ENCODE measurements at places on chromosomes 7 and 10. TPM values are rescaled to one million over a fixed set of nuclear protein-coding genes. Genes with fewer than 3 reads are reported as not detected.
A peak's percentile ranks its signal among the peaks of the same experiment; 100 is the strongest.

DNA sequence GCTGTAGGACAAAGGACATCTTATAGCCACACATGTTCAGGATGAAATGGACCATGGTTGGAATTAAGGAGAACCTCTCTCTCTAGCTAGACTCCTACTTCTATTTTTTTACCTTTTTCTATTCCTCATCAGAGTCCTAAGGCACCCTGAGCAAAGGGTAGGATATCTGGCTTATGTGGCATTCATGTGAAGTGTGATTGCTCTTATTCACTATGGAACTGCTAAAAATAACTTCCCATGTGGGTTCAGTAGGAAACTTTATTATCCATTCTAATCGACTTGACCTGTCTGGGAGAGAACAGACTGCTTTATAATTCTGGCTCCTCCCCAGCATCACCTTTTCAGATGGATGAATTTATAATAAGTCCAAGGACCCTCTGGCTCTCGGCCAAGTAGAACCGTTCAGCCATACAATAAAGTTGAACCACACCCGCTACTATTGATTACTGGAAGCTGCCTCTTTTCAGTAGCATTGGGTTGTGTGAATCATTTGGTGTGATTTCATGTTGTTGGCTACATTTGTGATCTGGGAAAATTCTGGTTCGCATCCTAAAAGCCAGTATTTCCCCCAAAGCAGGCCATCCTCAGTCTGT is 117.5 kb downstream of the NRF1 start:
- DNase-seq, result no peak

GRCh38 chr10:964988-965417 is 23.2 kb upstream of the GTPBP4 start:
- no peak for DNase-seq

Gene IL2RA
- 1.5 TPM for total RNA-seq

Gene OR2A42
- not detected for total RNA-seq

Gene ANK3
- 188 TPM for total RNA-seq

Gene ZNF32
- 47.1 TPM for total RNA-seq

Gene CCDC3
- total RNA-seq, result 2.4 TPM

DNA sequence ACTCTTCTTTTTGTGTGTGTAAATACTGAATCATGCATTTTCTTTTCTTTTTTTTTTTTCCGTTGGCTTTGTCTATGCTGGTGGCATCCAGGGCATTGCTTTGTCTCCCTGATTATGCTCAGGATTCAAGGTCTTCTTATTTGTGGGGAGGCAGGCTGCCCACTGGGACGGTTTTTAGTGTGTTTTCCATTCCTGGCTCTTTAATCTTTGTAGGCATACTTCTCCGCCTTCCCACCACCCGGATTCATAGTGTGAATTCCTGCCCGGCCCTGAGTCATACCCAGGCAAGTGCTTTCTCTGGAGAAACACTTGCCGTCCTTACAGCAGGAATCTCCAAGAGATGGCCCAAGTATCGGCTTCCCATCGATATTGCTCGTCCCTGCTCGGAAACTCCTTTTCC is 5.2 kb downstream of the ZNF655 start:
- DNase-seq, result no peak

DNA sequence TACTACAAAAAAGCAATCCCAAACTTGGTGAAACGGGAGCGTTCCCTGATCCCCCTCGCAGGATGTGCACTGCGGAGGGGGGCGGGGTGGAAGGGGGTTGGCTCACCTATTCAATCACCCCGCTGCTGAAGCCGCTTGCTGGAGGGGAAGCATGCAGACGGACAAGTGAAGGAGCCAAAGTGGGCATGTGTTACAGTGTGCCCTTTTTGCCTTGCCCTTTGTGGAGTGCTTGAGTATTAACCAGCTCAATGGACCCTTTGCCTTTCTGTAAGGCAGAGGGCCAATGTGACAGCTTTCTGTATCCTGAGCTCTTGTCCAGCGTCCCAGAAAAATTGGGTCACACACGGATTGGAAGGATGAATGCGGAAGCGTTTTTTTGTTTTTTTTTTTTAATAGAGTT is 348.9 kb upstream of the NPSR1 start:
- no peak for DNase-seq

Gene SSC4D
- total RNA-seq, result 0.55 TPM

Gene SH2D4B
- total RNA-seq, result not detected

DNA sequence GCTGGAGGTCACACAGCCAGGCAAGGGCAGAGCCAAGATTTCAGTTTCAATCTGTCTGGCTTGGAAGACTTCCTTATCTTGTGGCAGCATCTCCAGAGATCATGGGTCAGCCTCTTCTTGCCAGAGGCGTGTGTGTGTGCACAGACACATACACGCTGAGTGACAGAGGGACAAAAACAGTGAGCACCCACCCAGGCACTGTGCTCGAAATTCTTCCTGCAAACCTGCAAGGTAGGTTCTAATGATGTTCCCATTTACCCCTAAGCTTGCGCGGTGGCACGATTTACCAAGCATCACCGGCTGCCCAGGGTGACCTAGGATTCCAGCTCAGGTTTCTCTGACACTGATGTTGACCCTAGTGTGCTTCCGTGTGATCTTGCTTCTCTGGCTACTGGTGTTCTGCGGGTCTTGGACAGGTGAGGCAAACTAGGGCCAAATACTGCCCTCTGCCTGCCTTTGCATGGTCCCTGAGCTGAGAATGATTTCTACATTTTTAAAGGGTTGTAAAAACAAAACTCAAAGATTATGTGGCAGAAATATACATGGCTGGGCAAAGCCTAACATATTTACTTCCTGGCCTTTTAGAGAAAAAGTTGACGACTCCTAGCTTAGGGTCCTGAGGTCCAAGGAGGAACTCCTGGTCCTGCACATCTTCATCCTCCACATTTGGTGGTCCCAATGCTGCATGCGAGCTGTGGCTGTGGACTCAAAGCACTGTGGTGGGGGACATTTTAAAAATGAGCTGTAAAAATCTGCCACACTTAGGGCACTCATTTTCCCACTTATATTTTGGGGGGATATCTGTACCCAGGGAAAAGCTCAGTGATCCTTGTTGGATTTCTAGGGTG is 268.5 kb downstream of the RPS24 start:
- DNase-seq, result no peak

Gene PLAC9
- total RNA-seq, result 23.2 TPM

DNA sequence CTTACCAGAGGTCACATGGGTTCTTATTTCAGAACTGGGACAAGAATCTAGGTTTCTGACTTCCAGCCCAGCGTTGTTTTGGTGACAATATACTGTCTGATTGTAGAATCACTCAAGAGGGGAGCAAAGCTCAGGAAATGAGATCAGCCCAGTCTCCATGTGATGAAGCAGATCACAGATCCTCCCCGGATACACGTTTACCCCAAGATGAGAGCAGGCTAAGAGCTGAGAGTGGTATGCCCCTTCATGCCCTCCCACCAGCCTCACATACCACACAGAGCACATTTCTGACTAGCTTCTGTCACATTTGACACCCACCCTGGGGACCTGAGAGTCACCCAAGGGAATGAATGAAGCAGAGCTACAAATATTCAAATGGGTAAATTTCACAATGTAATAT is 27.1 kb upstream of the PRKCQ start:
- DNase-seq, result no peak

Gene TMEM178B
- 38.2 TPM for total RNA-seq

- DNase-seq, result no peak
Observed at GRCh38 chr10:34979938-34980337, 110.2 kb downstream of the CUL2 start.

Gene EIF4EBP2
- 88.4 TPM for total RNA-seq

Gene FRAT1
- 6.8 TPM for total RNA-seq

DNA sequence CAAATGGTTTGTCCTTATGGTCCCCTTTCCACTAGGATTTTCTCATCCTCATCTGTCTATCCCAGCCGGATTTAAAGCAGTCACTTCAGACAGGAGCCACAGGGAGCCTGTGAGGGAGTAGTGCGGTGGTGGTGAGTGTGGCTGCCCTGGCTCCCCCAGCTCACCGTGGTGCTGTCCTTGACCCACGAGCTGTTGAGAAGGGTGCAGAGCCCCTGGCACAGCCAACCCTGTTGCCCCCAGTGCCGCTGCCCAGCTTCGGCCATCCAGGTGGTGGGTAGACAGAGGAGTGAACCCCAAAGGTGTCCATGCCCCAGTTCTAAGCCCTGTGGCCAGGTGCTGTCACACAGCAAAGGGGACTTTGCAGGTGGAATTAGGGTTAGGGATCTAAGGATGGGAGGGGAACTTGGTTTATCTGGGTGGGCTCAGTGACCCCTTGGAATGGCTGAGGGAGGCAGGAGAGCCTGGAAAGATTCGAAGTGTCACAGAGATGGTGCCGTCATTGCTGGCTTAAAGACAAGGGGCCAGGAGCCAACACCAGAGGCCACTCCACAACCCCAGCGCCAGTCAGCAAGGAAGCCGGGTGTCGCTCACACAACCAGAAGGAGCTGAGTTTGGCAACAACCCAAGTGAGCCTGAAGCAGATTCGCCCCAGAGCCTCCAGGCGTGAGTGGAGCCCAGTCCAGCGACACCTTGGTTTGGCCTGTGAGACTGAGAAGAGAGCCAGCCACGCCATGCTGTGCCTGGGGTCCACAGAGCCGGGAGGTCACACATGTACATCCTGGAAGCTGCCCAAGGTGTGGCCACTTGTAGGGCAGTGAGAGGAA is 142.4 kb downstream of the ADCY1 start:
- peak; percentile 64 for DNase-seq

DNA sequence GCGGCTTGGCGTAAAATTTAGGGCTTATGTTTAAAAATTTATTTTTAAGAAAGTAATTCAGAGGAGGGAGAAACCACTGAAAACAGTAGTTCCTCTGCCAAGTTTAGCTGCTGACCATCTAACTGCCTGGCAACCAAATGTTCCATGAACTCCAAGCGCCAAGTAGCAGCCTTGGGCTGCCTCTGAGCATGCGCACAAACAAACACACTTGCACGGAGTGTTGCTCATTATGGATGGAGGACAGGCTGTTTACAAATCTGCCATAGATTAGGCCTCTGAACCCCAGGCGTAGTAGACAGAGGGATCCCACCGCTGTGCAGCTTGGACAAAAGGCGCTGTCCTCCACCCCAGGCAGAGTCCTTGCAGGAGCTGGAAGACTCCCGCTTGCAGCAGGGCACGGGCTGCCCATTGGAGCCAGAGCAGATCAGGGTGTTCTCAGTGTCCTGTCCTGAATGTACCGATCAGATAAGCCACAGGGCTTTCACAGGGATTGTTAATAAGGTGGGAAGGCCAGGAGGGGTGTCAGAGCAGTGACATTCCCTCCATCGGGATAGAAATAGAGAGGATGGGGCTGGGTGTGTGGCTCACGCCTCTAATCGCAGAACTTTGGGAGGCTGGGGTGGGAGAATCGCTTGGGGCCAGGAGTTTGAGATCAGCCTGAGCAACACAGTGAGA is 47.7 kb upstream of the LYZL1 start:
- DNase-seq, result no peak

DNA sequence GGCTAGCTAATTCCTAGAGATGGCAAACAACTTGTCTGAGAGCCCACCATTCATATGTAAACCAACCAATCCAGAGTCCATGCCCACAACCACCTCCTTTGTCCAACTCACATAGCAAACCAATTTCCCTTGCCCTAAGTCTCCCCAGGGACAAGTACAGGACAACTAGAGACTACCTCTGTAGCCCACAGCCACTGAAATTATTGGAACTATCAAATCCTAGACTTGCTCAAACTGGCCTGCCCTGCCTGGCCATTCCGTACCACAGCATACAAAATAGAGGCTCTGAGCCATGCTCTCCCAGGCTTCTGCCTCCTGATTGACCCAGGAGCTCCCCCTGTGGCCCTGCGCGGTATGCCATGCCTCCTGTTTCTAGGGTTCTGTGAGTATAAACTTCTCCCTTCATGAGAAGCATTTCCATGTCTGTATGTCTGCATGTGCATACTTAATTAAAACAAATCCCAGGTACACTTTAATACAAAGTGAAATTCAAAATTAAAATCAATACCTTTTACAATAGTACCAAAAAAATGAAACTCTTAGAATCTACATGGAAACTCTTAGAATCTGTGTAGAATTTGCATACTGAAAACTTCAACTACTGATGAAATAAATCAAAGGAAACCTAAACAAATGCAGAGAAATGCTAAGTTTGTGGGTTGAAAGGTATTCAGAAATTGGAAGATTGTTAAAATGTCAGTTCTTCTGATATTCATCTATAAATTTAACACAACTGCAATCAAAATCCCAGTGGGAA is 4.0 kb upstream of the HECW1 start:
- DNase-seq, result peak; percentile 71

DNA sequence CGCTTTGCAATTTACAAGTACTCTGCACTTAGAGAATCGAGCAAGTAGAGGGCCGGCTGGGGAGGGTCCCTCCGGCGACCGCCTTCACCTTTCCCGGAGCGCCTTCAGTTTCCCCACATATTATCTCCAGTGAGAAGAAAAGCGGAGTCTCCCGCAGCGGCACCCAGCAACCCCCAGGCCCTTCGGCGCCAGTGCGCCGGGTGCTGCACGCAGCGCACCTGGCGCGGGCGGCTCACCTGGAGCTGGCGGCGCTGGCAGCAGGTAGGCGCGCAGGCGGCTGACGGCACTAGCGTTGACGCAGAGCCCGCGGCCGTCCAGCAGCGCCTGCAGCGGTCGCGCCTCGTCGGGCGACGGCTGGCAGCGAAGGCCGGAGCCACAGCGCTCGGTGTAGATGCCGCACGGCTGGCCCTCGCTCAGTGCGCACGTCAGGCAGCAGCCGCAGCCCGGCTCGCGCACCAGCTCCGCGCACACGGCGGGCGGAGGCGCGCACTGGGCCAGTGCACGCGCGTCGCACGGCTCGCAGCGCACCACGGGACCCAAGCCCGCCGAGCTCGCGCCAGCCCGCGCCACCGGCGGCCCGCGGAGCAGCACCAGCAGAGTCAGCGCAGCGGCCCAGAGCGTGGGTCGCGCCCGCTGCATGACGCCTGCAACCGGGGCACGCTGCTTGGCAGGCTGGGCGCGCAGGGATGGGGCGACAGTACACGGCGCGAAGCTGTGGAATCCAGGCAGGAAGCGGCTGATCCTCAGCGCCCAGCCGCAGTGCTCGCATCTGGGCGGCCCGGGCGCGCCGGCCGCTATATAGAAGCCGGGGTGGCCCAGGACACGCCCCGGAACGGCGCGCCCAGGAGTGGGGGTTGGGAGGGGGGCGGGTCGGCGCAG is at the start of gene IGFBP3:
TSS of gene IGFBP3 (minus strand) at position 771 of the 879 bp plus-strand sequence. CDS start at position 639, 132 bp downstream.
- DNase-seq, result peak; percentile 80

Gene NEUROD6
- total RNA-seq, result not detected

GRCh38 chr10:127176649-127177048 is 19.7 kb downstream of the INSYN2A start:
- DNase-seq, result no peak

GRCh38 chr7:31171984-31172383 is 119.9 kb downstream of the ADCYAP1R1 start:
- DNase-seq, result no peak

Gene ASAH2B
- total RNA-seq, result 4.8 TPM
